ENCODE measurements at places on chromosomes 1 and 21.

GRCh38 chr1:183568176-183569021 lies 21.9 kb downstream of the NCF2 start:
- DNase-seq = no peak

GRCh38 chr1:221053889-221054288 lies 174.6 kb downstream of the HLX start:
- DNase-seq = no peak

DNA sequence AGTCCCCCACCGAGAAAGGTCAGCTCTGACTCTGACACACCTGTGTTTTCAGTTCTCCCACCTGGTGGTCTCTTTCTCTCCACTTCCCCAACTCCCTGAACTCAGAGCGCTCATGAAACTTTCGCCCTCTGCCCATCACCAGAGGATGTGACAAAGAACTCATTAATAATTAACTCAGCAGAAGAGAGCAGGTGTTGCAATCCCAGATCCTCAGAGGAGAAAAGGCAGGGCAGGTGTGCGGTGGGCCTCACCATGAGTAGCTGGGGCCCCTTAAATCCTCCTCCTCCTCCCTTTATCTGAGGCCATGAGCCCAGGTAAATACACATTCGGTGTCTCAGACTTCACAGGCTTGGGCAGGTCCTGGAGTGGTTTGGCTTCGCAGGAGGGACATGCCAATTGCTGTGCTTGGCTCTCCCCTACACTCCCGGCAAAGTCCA lies 1.7 kb upstream of the LAMB3 start:
- DNase-seq = no peak

DNA sequence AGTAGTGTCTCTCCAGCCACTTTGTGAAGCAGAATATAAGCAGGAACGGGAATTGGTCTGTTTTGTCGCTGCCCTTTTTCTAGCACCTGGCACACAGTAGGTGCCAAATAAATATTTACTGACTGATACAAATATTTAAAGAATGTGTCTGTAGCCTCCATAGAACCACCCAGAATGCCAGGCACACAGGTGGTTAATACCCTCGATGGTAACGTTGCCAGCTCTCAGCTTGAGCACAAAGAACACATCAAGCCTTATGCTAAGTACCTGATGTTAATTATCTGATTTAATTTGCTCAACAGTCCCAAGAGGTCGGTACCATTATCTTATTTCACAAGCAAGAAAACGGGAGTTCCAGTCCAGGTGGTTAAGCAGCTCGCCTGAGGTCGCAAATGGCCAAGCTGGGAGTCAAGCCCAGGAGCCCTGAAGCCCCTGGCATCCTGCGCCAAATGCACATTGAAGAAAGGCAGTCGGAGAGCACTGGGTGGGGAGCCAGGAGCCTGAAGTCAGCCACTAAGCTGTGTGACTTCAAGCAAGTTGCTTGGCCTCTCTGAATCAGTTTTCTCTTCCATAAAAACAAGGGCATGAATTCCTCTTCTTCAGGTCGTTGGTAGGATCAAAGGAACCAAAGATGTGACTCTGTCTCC lies 26.4 kb downstream of the HSPG2 start:
- no peak for DNase-seq

GRCh38 chr1:175947771-175948170 lies 204.4 kb upstream of the TNR start:
- no peak for DNase-seq

- no peak for DNase-seq
Observed at GRCh38 chr1:84000954-84001495, 2.1 kb upstream of the TTLL7 start.

DNA sequence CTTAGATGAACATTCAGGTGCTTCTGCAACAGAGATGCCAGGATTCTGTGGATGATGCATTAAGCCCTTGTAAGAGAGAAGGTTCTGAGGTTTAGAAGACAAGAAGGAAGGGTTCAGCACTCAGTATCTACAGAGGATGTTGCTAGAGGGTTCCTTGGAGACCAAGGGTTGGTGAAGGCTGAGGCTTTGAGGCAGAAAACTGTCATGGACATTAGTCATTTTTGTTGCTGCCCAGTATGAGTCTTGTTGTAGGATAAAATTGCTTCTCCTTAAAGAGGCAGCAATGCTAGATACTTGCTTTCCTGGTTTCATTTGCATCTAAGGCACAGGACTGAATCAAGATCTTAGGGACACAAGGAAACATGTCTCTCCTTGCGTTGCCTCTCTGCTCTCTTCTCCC lies 319.4 kb upstream of the NFIA start:
- DNase-seq = no peak

DNA sequence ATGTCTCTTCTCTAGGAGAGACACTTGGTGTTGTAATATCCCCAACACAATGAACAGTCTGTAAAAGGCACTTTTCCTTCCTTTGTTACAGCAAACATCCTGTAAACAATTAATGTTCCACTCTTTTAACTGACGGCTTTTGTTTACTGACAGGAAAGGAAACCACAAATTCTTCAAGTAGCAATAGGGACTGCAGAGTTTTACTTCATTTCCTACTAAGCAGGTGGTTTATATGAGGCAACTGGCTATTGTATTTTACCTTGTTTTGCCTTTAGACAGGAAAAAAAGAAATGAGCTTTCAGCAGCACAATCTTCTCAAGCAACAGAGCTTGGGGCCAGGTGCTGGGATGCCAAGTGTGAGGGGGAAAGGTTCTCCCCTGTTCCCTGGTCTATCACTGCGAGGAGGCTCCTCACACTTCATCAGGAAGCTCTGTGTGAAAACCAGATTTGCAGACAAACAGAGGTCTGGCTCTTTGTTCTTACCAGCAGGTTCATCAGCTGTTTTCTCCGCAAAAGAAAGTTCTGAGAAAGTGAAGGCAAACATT lies 51.2 kb downstream of the SIPA1L2 start:
- DNase-seq = no peak

Data from forelimb muscle (tissue), 1 donor.